GM19239 (cell line): ENCODE measurements at places on chromosomes 2 and 18.

DNA sequence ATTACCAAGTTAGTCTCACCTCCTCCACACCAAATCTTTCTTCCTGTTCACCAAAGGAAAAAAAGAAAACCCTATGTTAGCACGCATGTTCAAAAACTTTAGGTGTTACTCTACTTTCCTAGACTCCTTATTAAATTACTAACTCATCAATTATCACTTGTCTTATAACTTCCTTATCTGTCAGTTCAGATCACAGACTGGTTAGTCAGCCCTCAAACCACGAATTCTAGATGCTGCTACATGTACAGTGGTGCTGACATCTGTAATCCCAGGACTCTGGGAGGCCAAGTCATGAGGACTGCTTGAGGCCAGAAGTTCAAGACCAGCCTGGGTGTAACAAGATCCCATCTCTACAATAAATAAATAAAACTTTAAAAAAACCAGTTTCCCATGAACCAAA is 3.5 kb downstream of the YWHAQ start:
- no peak for DNase-seq

DNA sequence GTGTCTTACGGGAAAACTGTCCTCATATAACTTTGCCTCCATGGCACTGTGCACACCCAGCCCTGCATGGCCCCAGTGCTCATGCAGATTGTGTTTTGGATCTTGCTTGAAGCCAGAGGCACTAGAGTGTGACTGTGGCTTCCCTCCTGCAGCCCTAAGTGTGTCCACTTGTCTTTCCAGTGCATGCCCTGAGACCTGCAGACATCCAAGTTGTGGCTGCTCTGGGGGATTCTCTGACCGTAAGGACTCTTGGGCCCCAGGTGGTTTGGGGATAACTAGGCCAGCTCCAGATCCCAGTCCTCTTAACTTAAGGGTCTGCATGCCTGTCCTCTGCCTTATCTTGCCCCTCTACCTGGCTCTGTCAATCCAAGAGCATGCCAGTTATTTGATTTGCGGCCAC is 96.6 kb downstream of the PLB1 start:
- DNase-seq, result no peak

GRCh38 chr2:173252581-173252980 is 102.1 kb upstream of the CDCA7 start:
- no peak for DNase-seq

DNA sequence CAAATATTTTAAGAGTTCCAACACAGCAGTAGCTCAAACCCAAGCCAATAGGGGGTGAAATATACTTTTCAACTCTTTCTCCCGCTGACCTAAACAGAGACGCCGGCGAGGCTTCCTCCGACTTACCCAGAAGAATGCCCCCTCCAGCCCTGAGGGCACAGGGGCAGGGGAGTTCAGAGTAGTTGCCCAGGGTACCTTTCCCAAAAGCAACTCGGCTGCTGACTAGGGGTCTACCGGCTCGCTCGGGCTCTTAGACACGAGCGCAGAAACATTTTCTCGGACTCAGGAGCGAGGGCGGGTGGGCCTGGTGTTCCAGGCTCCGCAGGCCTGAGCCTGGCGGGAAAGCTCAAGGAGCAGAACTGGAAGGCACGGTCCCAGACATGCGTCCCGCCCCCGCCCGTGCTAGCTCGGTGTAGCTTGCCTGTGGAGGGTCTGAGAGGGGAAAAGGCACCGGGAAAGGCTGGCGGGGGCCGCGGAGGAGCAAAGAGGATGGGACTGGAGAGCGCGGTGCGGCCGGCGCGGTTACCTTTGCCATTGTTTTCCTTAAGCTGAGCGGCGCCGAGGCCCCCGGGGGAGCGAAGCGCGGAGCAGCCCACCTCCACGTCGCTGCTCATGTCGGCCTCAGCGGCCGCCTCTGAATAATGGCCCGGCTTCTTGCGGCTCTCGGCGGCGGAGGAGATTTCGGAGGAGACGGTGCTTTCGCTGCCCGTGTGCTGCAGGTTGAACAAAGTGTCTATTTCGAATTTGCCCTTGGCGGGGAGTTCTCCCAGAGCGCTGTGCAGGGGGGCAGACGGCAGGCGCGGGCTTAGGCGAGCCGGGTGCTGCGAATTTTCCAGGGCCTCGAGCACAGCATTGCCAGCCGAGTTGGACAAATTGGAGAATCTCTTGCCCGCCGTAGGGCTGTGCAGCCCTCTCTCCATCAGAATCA is 674 bp downstream of the EVX2 start:
- DNase-seq, result no peak

- DNase-seq, result no peak
These were observed 77.8 kb upstream of the STPG4 start for GRCh38 chr2:47232738-47233415.

- DNase-seq, result no peak
These were observed 44.5 kb downstream of the EML6 start for GRCh38 chr2:54767921-54768320.

- DNase-seq, result no peak
These were observed 93.8 kb downstream of the EDAR start for GRCh38 chr2:108895188-108895587.

GRCh38 chr18:58167073-58167472 is 123.0 kb downstream of the NEDD4L start:
- DNase-seq, result no peak

- no peak for DNase-seq
These were observed 102.8 kb upstream of the TMEM18 start for GRCh38 chr2:780002-780401.

DNA sequence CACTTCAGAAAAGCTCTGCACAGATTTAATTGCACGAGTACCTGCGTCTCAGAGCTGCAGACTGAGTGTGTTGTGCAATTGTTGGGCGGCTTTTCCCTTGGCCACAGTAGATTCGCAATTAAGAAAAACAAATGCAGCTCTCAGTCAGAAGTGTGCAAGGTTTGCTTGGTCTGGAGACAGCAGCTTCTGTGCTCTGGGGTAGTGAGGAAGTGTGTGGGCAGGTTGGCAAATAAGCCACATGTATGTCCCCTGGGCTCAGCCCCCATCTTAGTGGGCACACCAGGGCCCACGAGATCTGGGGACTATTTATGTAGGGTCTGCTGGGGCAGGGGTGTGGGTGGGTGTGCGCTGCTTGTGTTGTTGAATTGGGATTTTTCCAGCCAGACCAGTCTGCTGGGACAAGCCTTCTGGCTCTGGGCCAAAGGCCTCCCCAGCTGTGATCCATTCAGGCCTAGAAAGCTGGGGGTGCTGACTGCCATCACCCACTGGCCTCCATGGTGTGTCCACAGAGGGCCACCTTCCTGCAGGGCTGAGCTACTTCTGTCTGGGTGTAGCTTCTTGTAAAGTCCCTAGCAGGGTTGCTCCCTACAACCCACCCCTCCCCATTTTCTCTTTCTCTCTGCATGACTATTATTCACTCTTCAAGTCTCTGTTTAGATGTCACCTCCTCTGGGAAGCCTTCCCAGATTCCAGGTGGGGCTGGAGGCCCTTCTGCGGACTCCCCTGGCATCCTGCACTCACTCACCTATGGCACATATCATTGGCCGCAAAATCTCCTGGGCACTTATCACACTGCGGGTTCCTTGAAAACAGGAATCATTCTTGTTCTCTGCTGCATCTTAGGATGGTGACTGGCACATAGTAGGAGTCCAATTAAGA is 67.8 kb downstream of the ODC1 start:
- no peak for DNase-seq

DNA sequence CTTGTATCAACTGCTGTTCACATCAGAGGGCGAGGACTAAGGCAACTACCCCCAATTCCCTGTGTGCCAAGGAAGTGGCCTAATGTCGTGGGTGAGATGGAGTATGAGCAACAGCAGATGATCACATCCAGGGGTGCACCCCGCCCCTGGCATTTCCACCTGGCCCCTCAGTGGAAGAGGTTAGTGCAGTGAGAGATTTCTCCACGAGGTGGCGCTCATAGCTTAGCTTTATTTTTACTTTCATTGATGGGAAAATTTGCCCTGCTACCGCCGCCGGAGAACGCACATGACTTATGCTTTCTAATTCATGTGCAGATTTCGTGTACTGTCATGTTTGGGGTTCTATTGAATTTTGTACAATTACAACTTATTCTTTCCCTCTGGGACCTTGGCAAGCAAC is 470.6 kb upstream of the MEX3C start:
- peak; percentile 8 for DNase-seq

DNA sequence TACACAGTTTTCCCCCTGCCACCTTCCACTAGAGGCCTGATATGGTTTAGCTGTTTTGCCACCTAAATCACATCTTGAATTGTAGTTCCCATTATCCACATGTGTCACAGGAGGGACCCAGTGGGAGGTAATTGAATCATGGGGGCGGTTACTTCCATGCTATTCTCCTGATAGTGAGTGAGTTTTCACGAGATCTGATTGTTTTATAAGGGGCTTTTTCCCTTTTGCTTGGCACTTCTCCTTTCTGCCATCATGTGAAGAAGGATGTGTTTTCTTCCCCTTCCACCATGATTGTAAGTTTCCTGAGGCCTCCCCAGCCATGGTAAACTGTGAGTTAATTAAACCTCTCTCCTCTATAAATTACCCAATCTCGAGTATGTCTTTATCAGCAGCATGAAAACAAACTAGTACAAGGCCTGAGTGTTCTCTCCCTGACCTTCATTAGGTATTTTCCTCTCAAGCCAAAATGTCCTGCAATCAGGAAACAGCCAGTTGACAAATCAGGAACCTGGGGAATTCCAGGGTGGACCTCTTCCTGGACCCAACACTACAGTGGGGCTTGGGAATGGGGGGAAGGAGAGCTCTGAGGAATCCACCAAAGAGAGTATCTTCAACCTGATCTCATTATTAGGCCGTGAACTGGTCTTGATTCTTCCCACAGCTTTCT is 129.9 kb downstream of the TXNL1 start:
- DNase-seq, result no peak

DNA sequence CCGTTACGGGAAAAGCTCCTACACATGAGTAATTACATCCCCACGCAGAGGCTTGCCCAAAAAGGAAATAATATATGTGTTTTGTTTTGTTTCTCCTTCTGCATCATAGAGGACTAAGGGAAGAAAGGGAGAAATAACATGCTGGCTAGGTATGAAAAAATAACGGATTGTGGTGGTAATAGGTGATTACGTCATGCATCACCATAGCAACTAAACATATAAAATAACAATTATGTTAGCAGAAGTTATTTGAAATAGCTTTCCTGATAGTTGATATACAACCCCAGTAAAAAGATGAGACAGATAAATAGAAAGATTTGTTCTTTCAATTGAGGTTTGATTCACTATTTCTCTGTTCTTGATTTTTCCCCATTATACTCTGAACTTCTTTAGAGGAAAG is 518.0 kb downstream of the ZNF516 start:
- no peak for DNase-seq

DNA sequence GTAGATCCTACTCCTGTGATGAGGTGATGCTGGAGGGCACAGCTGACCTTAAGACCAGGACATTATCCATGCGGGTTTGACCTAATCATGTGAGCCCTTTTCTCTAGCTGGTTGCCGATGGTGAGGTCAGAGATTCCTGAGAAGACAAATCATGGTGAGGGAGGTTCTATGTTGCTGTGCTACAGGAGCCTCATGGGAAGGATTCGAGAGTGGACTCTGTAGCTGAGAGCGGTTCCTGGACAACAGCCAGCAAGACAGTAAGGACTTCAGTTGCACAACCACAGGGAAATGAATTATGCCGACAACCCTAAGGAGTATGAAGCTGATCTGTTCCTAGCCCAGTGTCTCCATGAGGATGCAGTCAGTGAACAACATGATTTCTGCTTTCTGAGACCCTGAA is 80.4 kb downstream of the EPB41L3 start:
- no peak for DNase-seq

DNA sequence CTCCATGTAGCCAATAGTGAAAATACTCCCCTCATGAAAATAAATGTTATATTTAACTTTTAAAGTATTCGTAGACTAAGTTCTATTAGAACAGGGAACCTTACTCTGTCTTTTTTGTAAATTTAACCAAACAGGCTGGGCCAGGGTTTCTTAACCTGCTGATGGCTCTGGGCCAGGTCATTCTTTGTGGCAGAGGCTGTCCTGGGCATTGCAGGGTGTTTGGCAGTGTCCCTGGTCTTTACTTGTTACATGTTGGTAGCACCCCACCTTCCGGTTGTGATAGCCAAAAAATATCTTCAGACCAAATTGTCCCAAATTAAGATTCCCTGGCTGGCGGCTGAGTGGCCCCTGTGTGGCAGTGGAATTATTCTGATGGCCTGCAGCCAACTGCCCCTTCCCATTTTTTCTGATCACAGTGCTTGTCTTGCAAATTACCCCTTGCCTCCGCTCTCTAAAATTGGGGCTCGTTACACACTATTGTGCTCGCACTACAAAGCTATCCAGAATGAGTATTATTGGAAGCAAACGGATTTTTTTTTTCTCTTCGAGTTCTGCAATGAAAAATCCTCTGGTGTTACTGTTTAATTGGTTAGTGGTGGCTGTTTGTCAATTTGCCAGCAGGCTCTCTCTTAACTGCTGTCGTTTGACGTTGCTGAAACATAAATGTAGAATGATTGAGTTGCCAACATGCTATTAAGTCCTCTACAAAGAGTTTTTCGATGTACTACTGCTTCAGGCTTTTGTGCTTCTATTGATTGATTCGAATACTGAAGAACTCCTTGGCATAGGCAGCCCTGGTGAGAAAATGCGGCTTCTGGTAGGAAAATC is 216.9 kb downstream of the SH3RF3 start:
- DNase-seq, result no peak

- DNase-seq, result peak; percentile 29
These were observed 32.8 kb upstream of the DNAH7 start for GRCh38 chr2:196101325-196101991.

GRCh38 chr2:63614448-63614968 is 25.7 kb downstream of the MDH1 start:
- DNase-seq, result no peak

DNA sequence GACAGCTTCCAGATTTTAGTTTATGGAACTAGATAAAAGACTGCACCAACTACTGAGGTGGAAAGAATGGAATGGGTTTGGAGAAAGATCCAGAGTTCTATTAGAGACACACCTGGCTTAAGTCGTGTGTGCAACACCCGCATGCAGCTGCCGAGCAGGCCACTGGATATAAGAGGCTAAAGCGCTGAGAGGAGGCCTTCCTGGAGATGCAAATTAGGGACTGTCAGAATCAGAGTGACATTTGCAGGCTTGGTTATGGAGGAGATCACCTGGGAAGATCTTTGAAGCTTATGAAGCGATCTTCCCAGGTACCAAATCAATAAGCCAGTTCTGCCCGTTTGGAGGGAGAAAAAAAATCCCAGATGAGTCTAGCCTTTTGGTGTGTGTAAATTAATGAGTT is 30.4 kb upstream of the KLHL29 start:
- no peak for DNase-seq

GRCh38 chr2:130390460-130391057 is 34.7 kb downstream of the PTPN18 start:
- DNase-seq, result no peak

DNA sequence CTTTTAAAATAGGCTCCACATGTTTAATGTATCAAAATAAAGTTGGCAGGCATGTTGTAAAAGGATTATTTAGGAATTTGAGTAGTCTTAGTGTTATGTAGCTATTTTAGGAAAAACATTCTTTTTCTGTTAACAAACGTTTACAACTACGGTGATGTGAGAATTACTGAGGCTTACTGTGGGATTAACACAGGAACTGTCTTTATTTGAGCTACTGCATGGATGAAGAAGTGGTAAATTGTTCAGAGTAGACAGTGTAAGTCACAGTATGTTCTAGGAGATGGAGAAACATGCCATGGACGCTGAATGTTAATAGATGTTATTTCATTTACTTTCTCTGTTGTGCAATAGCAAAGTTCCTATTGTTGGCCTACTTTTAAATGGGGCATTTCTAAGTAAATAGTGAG is 1.6 kb downstream of the PPM1B start:
- DNase-seq, result no peak

GRCh38 chr2:159904959-159905305 is 106.9 kb upstream of the CD302 start:
- DNase-seq, result peak; percentile 22
